Testis (tissue), 5 donors: ENCODE measurements at places on chromosomes 1 and 21. TPM values are rescaled to one million over a fixed set of nuclear protein-coding genes. Genes with fewer than 3 reads are reported as not detected.
A peak's percentile ranks its signal among the peaks of the same experiment; 100 is the strongest.

- peaks cover 11% of the 10 kb centered on the region for H3K4me1 ChIP-seq
- DNase-seq: no peak
- no peaks in the 10 kb centered on the region for H3K27me3 ChIP-seq
- no peak overlapping the region for H3K4me3 ChIP-seq
- H3K36me3 ChIP-seq: no peaks in the 10 kb centered on the region
Observed at GRCh38 chr1:37755290-37755689, 9.6 kb downstream of the EPHA10 start.

DNA sequence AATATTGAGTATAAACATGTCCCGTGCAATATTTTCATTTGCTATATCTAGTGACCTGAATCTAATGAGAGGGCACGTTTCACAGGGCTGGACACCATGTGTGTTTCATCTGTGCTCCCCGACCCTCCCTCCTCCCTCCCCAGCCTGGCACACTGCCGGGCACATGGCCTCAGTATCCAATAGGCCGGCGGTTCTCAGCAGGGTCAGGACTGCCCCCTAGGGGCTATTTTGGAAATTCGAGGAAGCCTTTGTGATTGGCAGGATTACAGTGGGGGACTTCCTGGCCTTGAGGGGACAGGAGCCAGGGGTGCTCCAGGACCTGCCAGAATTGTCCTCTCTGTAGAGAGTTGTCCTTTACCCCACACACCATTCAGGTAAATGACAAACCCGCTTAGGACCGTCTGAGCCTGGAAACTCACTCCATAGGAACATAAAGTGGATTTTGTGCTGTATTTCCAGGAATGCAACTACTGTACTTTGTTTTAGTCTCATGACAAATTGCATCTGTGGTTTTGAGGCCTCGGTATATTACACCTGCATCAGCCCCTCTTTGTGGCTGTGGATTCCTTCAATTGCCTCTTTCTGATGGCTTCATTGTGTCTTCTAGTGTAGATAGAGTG lies 109.5 kb upstream of the SIM2 start:
- peak; percentile 61 for DNase-seq
- H3K27ac ChIP-seq: no peak overlapping the region
- no peaks in the 10 kb centered on the region for H3K4me1 ChIP-seq
- no peaks in the 10 kb centered on the region for H3K36me3 ChIP-seq

- H3K27me3 ChIP-seq: no peaks in the 10 kb centered on the region
- H3K4me1 ChIP-seq: no peaks in the 10 kb centered on the region
- H3K4me3 ChIP-seq: no peak overlapping the region
- peak; percentile 70 for DNase-seq
- peak overlapping the region; percentile 86 for H3K27ac ChIP-seq
Observed at GRCh38 chr21:46092026-46092764, 5.7 kb upstream of the COL6A2 start.

GRCh38 chr1:161946071-161946987 lies 77.3 kb downstream of the OLFML2B start:
- H3K4me1 ChIP-seq: no peaks in the 10 kb centered on the region
- H3K4me3 ChIP-seq: no peak overlapping the region
- DNase-seq: no peak
- no peak overlapping the region for H3K27ac ChIP-seq
- H3K27me3 ChIP-seq: no peaks in the 10 kb centered on the region

GRCh38 chr1:166174108-166174507 lies 7.3 kb upstream of the FAM78B start:
- DNase-seq: peak; percentile 74
- H3K27me3 ChIP-seq: no peaks in the 10 kb centered on the region
- H3K36me3 ChIP-seq: no peaks in the 10 kb centered on the region
- no peak overlapping the region for H3K27ac ChIP-seq
- no peak overlapping the region for H3K4me3 ChIP-seq
- H3K4me1 ChIP-seq: peaks cover 19% of the 10 kb centered on the region

GRCh38 chr1:68745011-68745410 lies 248.1 kb upstream of the DEPDC1 start:
- no peak overlapping the region for H3K4me3 ChIP-seq
- H3K36me3 ChIP-seq: no peaks in the 10 kb centered on the region
- no peaks in the 10 kb centered on the region for H3K27me3 ChIP-seq
- H3K27ac ChIP-seq: no peak overlapping the region

DNA sequence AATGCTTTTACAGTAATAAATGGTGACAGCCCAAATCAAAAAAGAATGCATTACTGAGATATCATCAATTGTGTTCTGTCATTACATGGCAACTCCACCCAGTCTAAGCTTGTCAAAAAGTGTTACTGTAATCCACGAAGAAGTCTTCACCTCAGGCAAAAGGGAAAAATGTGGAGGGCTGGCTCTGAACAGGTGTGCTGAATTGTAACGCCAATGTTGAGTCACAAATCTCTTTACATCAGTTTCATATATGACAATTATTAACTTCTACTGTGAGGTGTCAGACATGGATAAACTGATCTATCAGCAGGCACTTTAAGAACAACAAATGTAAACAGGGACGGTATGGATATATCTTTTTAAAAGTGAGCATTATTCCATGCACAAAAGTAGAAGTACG lies 98.5 kb upstream of the DMRTA2 start:
- DNase-seq: no peak
- no peak overlapping the region for H3K4me3 ChIP-seq
- no peaks in the 10 kb centered on the region for H3K4me1 ChIP-seq
- H3K27me3 ChIP-seq: no peaks in the 10 kb centered on the region
- no peak overlapping the region for H3K27ac ChIP-seq
- no peaks in the 10 kb centered on the region for H3K36me3 ChIP-seq

GRCh38 chr1:37822906-37823815 lies 15.2 kb upstream of the YRDC start:
- H3K4me3 ChIP-seq: no peak overlapping the region
- H3K36me3 ChIP-seq: no peaks in the 10 kb centered on the region
- H3K4me1 ChIP-seq: no peaks in the 10 kb centered on the region
- no peak for DNase-seq
- no peaks in the 10 kb centered on the region for H3K27me3 ChIP-seq
- no peak overlapping the region for H3K27ac ChIP-seq

The PIK3CD gene
- total RNA-seq: 17.2 TPM
